ENCODE measurements at places on chromosomes 4 and X. TPM values are rescaled to one million over a fixed set of nuclear protein-coding genes. Genes with fewer than 3 reads are reported as not detected.

DNA sequence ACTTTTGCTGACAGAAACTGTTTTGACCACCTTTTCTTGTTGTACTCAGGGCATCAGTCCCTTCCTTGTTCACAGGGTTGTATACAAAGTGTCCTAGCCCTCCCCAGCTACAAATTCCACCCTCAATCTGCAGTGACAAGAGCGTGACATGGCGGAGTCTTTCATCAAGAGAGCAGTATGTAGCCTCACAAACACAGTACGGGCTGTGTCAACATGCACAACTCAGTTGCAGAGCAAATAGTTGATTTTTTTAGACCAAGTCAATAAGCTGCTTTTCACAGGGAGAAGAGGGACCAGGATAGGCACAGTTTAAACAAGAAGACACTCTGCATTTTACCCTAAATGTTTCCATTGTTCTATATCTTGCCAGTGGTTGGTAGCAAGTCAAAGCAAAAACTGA lies 8.6 kb upstream of the HS6ST2 start:
- no peak for DNase-seq

DNA sequence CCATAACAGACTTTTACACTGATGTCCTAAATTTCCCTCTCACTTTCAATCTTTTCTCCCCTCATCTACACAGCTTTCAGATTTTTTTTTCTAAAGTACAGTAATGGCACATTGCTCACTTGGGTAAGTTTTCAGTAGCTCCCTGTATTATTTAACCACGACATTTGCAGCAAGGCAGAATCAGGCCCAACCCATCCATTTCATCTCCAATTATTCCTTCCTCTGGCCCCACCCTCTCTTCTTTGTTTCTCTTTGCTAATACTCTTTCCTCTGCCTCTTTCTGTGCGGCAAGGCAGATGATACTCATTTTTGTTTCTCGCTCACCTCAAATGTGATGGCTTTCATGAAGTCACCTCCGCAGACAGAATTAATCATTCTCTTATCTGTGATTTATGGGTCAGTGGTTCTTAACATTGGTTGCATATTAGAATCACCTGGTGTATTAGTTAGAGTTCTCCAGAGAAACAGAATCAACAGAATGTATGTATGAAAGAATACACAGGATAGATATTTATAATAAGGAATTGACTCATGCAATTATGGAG lies 43.4 kb upstream of the GATB start:
- DNase-seq: no peak

- no peak for DNase-seq
These were observed 734.6 kb downstream of the GLUD2 start for GRCh38 chrX:121781991-121782390.

DNA sequence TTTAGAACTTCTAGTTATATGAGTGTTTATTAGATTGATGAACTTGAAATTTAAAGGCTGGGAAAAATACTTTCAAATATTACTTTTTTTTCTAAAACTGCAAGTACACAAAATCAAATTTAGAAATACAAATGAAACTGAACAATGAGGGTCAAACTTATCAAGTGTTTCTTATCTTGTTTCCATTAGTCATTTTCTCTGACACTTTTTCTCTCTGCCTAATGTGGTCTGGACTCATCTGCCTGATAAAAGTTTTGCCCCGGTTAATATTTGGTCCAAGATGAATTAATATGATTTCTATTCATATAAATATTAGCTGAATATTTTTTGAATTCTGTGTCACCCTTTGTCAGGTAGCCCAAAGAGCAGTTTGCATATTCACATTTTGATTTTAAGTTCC lies 8.7 kb upstream of the HPGDS start:
- DNase-seq: no peak

DNA sequence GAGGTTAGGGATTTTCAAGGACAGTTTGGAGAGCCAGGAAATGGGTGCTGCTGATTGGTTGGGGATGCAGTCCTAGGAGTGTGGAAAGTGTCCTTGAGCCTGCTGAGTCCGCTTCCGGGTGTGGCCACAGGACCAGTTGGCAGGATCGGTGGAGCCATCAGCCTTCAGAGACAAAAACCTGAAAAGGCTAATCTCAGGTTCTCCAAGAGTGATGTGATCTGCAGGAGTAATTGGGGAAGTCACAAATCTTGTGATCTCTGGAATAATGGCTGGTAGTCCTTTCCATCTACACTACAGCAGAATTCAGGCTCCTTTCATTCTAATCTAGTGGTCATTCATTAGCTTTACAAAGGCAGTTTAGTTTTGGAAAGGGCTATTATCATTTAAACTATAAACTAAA lies 55.9 kb upstream of the BMP2K start:
- DNase-seq: no peak

- DNase-seq: no peak
These were observed 63.7 kb upstream of the TXK start for GRCh38 chr4:48197643-48198237.

- no peak for DNase-seq
These were observed 1.5 kb downstream of the SASH3 start for GRCh38 chrX:129781134-129781672.

GRCh38 chrX:140509468-140510305 lies 4.8 kb upstream of the SOX3 start:
- no peak for DNase-seq

- DNase-seq: no peak
These were observed 34.9 kb upstream of the CCNI start for GRCh38 chr4:77110730-77111129.

DNA sequence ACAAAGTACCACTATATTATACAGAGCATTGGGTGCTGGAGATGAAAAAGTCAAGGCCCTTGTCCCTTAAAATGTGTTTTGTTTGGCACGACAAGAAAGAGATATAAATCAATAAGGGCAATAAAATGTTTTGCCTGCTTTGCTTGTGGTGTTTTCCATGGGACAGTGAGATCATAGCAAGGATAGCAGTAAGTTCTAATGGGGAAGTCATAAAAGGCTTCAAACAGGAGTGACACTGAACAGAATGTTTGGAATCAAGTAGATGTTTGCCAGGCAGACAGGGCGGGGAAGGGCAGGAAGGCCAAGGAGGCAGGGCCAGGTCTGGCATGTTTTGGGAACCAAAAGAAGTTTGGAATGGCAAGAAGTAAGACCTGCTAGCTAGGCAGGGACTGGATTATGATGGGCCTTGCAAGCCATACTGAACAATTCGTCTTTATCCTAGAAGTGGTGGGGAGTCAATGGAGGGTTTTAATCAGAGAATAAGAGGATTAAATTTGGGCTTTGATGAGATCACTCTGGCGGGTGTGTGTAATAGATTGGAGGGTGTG lies 16.4 kb downstream of the FGF2 start:
- no peak for DNase-seq

GRCh38 chrX:122135070-122135469 lies 1049.0 kb upstream of the GRIA3 start:
- no peak for DNase-seq

GRCh38 chr4:12723849-12724447 lies 760.2 kb downstream of the RAB28 start:
- no peak for DNase-seq

GRCh38 chr4:1873291-1873690 lies 2.1 kb downstream of the NSD2 start:
- no peak for DNase-seq

- no peak for DNase-seq
These were observed 6.2 kb downstream of the LINC00632 start for GRCh38 chrX:140715787-140716186.

GRCh38 chr4:4607336-4608213 lies 65.7 kb upstream of the STX18 start:
- no peak for DNase-seq

GRCh38 chrX:45758319-45758718 lies 557.6 kb upstream of the DIPK2B start:
- no peak for DNase-seq

The PDE6B gene
- total RNA-seq: 8.2 TPM

The LDB2 gene
- total RNA-seq: not detected

The PABPC5 gene
- total RNA-seq: not detected

The GAGE2A gene
- not detected for total RNA-seq

All from PC-9 (cell line).